ENCODE measurements at places on chromosomes 16 and 17. TPM values are rescaled to one million over a fixed set of nuclear protein-coding genes. Genes with fewer than 3 reads are reported as not detected.

MT1A gene
- not detected for total RNA-seq

SCNN1G gene
- total RNA-seq: not detected

CES5A gene
- not detected for total RNA-seq

GDPD1 gene
- 7.6 TPM for total RNA-seq

BRIP1 gene
- 13.3 TPM for total RNA-seq

ICAM2 gene
- total RNA-seq: 0.22 TPM

TBC1D10B gene
- total RNA-seq: 64.0 TPM

RND2 gene
- total RNA-seq: 7.6 TPM

SLC2A4 gene
- 1.8 TPM for total RNA-seq

TMC6 gene
- total RNA-seq: 85.5 TPM

IGF2BP1 gene
- total RNA-seq: 227 TPM

MT1H gene
- not detected for total RNA-seq

CMTM2 gene
- 0.51 TPM for total RNA-seq

KRTAP3-2 gene
- total RNA-seq: not detected

STH gene
- total RNA-seq: not detected

ZNF597 gene
- 3.9 TPM for total RNA-seq

DYNLL2 gene
- 44.3 TPM for total RNA-seq

ERN2 gene
- 0.31 TPM for total RNA-seq
